ENCODE measurements at places on chromosomes 16 and 17. TPM values are rescaled to one million over a fixed set of nuclear protein-coding genes. Genes with fewer than 3 reads are reported as not detected.

The ADAD2 gene
- not detected for total RNA-seq

The ZNF385C gene
- total RNA-seq = 1.6 TPM

The UTS2R gene
- not detected for total RNA-seq

The FTO gene
- total RNA-seq = 30.1 TPM

The MYH13 gene
- total RNA-seq = not detected

The CD300LB gene
- total RNA-seq = not detected

The PRAC1 gene
- not detected for total RNA-seq

The CACNG4 gene
- 0.29 TPM for total RNA-seq

The MYH2 gene
- not detected for total RNA-seq

The CCL22 gene
- not detected for total RNA-seq

The OR3A3 gene
- total RNA-seq = not detected

The CIBAR2 gene
- not detected for total RNA-seq

The GLP2R gene
- total RNA-seq = 1.5 TPM

The CACNG1 gene
- total RNA-seq = not detected

The GNAO1 gene
- total RNA-seq = 3.4 TPM

The SLC9A5 gene
- 0.69 TPM for total RNA-seq

The GFER gene
- 20.7 TPM for total RNA-seq

The EXOC3L1 gene
- total RNA-seq = 0.75 TPM

The HCRT gene
- total RNA-seq = not detected

The SALL1 gene
- total RNA-seq = 1.1 TPM

The KRTAP4-5 gene
- not detected for total RNA-seq

The GAN gene
- 4.0 TPM for total RNA-seq

The TBC1D28 gene
- total RNA-seq = not detected

The SRL gene
- 0.24 TPM for total RNA-seq

The HSDL1 gene
- total RNA-seq = 6.8 TPM

The FOXL1 gene
- total RNA-seq = not detected

The POLDIP2 gene
- 51.2 TPM for total RNA-seq

The ANKRD40CL gene
- not detected for total RNA-seq

The CXCL16 gene
- 8.4 TPM for total RNA-seq

The CTRB2 gene
- total RNA-seq = 36,685 TPM

The CRISPLD2 gene
- total RNA-seq = 4.1 TPM

The P2RX5 gene
- total RNA-seq = 0.56 TPM

The GRN gene
- total RNA-seq = 65.4 TPM

The TGFB1I1 gene
- 3.5 TPM for total RNA-seq

The CLEC19A gene
- total RNA-seq = not detected

The BRICD5 gene
- 2.2 TPM for total RNA-seq

The STX1B gene
- total RNA-seq = 0.16 TPM

The IL17C gene
- not detected for total RNA-seq

The CCL5 gene
- total RNA-seq = 2.6 TPM

The CASKIN2 gene
- 20.7 TPM for total RNA-seq

The GH1 gene
- total RNA-seq = not detected

The HS3ST3A1 gene
- total RNA-seq = 0.15 TPM

The TBC1D26 gene
- total RNA-seq = not detected

The TEKT5 gene
- 0.35 TPM for total RNA-seq

The AANAT gene
- not detected for total RNA-seq

The ZG16 gene
- 0.06 TPM for total RNA-seq

The SLC35G6 gene
- not detected for total RNA-seq

The CHTF8 gene
- 32.9 TPM for total RNA-seq

The TBC1D3C gene
- total RNA-seq = 3.1 TPM

The HOXB8 gene
- total RNA-seq = not detected

The SMIM5 gene
- total RNA-seq = 0.88 TPM

The CLN3 gene
- total RNA-seq = 9.5 TPM

The LRRC37A2 gene
- 3.3 TPM for total RNA-seq

The TTYH2 gene
- 7.8 TPM for total RNA-seq
